Esophagus muscularis mucosa (tissue), 4 donors: ENCODE measurements at places on chromosomes 7 and 10. TPM values are rescaled to one million over a fixed set of nuclear protein-coding genes. Genes with fewer than 3 reads are reported as not detected.

DNA sequence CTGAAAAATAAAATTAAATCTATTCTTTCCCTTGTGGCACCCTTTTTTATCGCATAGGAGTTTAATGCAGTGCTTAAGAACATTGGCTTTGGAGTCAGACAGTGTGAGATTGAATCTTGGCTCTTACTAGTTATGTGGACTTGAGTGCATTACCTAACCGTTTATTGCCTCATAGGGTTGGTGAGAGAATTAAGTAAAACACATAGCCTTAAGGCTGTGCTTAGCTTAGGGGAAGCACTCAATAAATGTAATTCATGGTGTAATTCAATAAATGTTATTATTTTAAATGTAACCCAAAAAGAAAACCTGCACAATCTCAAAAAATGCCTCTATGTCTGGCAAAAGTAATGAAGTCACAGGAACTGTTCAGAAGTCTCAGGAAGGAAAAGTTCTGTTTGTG lies 2.7 kb downstream of the STK17A start:
- no peak for DNase-seq

Gene SEPHS1
- total RNA-seq: 52.1 TPM

Gene SPDYE8
- not detected for total RNA-seq

DNA sequence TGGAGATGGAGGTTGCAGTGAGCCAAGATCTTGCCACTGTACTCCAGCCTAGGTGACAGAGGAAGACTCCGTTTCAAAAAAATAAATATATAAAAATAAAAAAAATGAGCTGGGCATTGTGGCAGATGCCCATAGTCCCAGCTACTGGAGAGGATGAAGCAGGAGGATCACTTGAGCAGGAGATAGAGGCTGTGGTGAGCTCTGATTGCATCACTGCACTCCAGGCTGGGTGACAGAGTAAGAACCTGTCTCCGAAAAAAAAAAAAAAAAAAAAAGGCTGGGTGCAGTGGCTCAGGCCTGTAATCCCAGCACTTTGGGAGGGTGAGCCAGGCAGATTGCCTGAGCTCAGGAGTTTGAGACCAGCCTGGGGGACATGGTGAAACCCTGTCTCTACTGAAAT lies 11.8 kb downstream of the ZNF487 start:
- DNase-seq: no peak

- DNase-seq: no peak
Measured at GRCh38 chr10:116611153-116611545, 9.6 kb upstream of the PNLIPRP2 start.

Gene IRF5
- 9.4 TPM for total RNA-seq

- no peak for DNase-seq
Measured at GRCh38 chr10:96688789-96689188, 31.5 kb downstream of the PIK3AP1 start.

GRCh38 chr7:27062946-27063345 lies 32.9 kb downstream of the HOXA1 start:
- DNase-seq: no peak

Gene EBF3
- 6.8 TPM for total RNA-seq

DNA sequence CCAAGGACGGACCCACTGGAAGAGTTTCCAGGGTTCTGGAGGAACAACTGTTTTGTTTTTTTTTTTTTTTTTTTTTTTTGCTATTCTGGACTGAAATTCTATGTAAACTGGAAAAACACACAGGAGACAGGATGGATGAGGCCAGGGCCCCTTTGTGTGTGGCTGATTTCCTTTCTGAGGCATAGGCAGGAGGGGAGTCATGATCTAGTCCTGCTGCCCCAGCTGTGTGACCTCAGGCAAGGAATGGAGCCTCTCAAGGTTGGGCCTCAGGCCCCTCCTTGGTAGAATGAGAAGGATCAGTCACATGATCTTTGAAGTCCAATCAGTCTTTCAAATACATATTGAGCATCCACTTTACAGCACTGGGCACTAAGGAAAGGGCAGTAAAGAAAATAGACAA lies 87.6 kb downstream of the SH3PXD2A start:
- no peak for DNase-seq
